Lower lobe of right lung (tissue), 2 donors: ENCODE measurements at places on chromosomes 3 and 15.

GRCh38 chr3:45387636-45388348, 584 bp upstream of the LARS2 start:
- peaks cover 15% of the 10 kb centered on the region for H3K4me1 ChIP-seq
- peaks cover 9% of the 10 kb centered on the region for H3K36me3 ChIP-seq
- no peak for DNase-seq
- H3K27me3 ChIP-seq: no peaks in the 10 kb centered on the region

GRCh38 chr3:126306888-126307482, 50.2 kb downstream of the KLF15 start:
- H3K27ac ChIP-seq: no peak overlapping the region
- no peak overlapping the region for H3K4me3 ChIP-seq
- no peak for DNase-seq
- H3K36me3 ChIP-seq: no peaks in the 10 kb centered on the region

GRCh38 chr3:26480377-26480776, 142.2 kb upstream of the LRRC3B start:
- no peak for DNase-seq
- no peak overlapping the region for H3K4me3 ChIP-seq
- no peak overlapping the region for H3K27ac ChIP-seq
- H3K4me1 ChIP-seq: no peaks in the 10 kb centered on the region

- no peak overlapping the region for H3K27ac ChIP-seq
- H3K4me3 ChIP-seq: no peak overlapping the region
- H3K4me1 ChIP-seq: peaks cover 21% of the 10 kb centered on the region
- H3K36me3 ChIP-seq: no peaks in the 10 kb centered on the region
Measured at GRCh38 chr3:168066882-168067281, 28.8 kb downstream of the GOLIM4 start.

DNA sequence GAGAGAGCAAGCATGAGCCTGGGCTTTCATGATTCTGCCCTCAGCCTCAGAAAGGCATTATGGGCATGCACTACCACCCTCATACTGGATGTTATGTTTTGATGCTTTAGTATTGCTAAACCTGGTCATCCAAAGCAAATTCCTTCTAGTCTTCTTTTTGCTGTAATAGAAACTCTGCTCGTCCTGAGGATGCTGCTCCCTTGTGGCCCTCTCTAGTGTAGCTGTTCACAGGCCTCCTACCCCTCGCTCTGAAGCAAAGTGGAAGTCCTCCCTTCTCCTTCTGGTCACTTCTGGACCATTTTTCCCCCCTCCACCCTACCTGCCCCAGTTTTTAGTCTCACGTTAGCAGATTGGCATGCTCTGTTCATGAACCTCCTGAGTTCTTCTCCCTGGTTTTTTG, 22.9 kb upstream of the CCNL1 start:
- no peak overlapping the region for H3K4me3 ChIP-seq
- no peaks in the 10 kb centered on the region for H3K36me3 ChIP-seq
- H3K4me1 ChIP-seq: no peaks in the 10 kb centered on the region
- no peaks in the 10 kb centered on the region for H3K27me3 ChIP-seq

GRCh38 chr3:58654466-58654865, 12.1 kb downstream of the FAM3D start:
- no peak overlapping the region for H3K27ac ChIP-seq
- no peaks in the 10 kb centered on the region for H3K27me3 ChIP-seq
- H3K4me1 ChIP-seq: no peaks in the 10 kb centered on the region
- no peak overlapping the region for H3K4me3 ChIP-seq

DNA sequence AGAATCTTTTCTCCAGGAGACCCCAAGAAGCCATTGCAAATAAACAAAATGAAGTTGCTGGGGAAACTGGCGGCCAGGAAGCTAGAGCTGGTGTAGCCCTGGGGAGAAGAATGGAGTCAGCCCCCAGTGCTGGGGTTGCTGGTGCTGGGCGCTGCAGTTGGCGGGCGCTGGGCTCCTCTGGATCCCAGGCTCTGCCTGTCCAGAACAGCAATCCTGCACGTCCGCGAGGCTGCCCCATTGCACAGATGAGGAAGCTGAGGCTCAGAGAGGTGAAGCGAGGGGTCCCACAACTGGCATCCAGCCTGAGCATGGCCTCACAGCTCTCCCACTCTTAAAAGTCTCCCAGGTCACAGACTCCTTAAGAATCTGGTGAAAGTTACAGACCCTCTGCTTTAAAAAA, 161.1 kb downstream of the OR4M2 start:
- H3K36me3 ChIP-seq: no peaks in the 10 kb centered on the region
- no peaks in the 10 kb centered on the region for H3K4me1 ChIP-seq
- no peak overlapping the region for H3K27ac ChIP-seq
- H3K27me3 ChIP-seq: no peaks in the 10 kb centered on the region

DNA sequence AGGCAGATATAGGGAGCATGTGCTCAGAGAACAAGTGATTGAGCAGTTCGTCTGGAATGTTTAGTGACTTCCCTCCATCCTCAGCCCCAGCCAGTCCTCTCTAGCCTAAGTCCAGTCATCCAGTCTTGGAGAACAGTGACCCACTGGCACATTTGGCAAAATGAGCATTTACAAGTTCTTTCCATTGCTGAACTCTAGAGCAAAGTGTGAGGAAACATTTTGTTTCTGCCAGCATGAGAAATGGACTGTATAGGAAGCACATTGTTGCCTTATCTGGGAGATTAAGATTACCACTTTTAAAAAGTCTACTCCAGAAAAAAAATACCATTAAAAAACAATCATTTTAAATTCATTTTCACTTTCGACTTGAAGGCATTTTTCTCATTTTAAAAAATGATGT, 353.6 kb downstream of the SHQ1 start:
- H3K36me3 ChIP-seq: no peaks in the 10 kb centered on the region
- no peak for DNase-seq
- no peaks in the 10 kb centered on the region for H3K27me3 ChIP-seq

GRCh38 chr15:101118116-101118515, 133.7 kb downstream of the CHSY1 start:
- no peak overlapping the region for H3K27ac ChIP-seq
- H3K36me3 ChIP-seq: no peaks in the 10 kb centered on the region
- H3K4me3 ChIP-seq: no peak overlapping the region
- no peaks in the 10 kb centered on the region for H3K27me3 ChIP-seq

GRCh38 chr3:110521019-110521418, 550.6 kb upstream of the NECTIN3 start:
- no peak overlapping the region for H3K27ac ChIP-seq
- no peaks in the 10 kb centered on the region for H3K36me3 ChIP-seq
- no peak overlapping the region for H3K4me3 ChIP-seq
- H3K4me1 ChIP-seq: no peaks in the 10 kb centered on the region

DNA sequence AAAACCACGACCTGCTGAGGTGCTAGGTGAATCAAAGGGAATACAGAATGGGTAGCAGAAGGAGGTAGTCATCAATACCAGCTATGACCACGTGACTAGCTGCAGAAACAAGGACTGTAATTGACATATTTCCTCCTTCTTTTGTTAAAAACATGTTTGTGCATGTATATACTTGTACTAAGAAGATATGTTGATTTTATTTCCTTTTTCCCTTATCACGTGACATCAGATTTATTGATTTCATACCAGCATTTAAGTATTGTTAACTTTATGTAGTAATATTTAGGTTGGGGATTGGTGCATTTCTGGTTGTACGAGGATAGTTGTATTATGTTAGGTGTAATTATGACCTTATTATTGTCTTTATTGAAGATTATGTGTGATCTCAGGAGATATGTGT, 36.2 kb downstream of the PEX5L start:
- no peak overlapping the region for H3K27ac ChIP-seq
- no peaks in the 10 kb centered on the region for H3K4me1 ChIP-seq
- H3K27me3 ChIP-seq: no peaks in the 10 kb centered on the region
- H3K4me3 ChIP-seq: no peak overlapping the region
- no peak for DNase-seq

DNA sequence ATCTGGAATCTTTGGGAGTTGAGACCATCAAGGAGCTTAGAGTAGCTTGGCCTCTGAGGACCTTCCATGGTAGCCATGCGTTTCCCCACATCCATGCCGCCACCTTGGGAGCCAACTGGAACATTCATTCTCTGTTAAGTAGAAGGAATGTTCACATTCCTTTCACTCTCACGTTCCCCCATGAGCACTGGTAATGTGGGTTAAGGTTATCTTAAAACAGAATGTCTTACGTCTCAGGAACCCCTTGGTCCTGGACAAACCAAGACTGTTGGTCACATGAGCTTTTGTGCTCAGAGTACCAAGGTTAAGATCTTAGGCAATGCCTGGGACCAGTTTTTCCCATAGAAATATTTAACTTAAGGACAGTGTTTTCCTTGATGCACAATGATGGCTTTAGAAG, 211.7 kb upstream of the UBE2E1 start:
- DNase-seq: no peak
- H3K4me3 ChIP-seq: no peak overlapping the region
- H3K36me3 ChIP-seq: no peaks in the 10 kb centered on the region

DNA sequence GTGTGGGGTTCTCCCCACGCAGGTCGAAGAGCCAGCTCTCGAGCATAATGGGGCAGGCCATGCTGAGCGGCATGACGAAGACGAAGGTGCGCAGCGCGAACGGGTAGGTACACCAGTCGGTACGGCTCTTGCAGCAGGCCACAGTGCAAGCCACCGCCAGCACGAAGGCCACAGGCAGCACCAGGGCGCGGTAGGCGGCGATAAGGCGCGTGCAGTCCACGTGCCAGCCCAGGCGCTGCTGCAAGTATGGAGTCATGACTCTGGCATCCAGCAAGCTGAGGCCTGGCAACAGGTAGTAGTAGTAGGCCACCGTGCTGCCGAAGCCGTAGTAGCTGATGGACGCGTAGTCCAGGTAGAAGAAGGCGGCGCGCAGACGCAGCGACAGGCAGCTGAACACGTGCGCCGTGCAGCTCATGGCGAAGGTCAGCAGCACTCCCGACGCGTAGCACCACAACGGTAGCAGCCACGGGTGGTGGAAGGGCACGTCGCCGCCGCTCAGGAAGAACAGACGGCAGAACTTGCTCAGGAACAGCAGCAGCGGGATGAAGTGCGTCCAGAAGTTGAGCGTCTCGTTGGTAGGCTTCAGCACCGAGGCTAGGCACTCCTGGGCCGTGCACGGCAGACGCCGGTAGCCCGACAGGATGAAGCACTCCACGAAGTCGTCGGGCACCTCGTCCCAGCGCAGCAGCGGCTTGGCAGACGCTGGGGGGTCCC, 797 bp downstream of the PAQR9 start:
- no peaks in the 10 kb centered on the region for H3K36me3 ChIP-seq
- H3K27ac ChIP-seq: no peak overlapping the region
- DNase-seq: no peak
- H3K27me3 ChIP-seq: peaks cover 71% of the 10 kb centered on the region
- peak overlapping the region; percentile 47 for H3K4me3 ChIP-seq
- H3K4me1 ChIP-seq: no peaks in the 10 kb centered on the region

- no peaks in the 10 kb centered on the region for H3K4me1 ChIP-seq
- DNase-seq: no peak
- no peak overlapping the region for H3K4me3 ChIP-seq
- no peak overlapping the region for H3K27ac ChIP-seq
- H3K36me3 ChIP-seq: no peaks in the 10 kb centered on the region
Measured at GRCh38 chr3:18900994-18901393, 247.3 kb upstream of the KCNH8 start.

GRCh38 chr15:81224232-81224631, 27.6 kb downstream of the IL16 start:
- no peaks in the 10 kb centered on the region for H3K36me3 ChIP-seq
- no peak overlapping the region for H3K4me3 ChIP-seq
- no peak for DNase-seq
- H3K27me3 ChIP-seq: no peaks in the 10 kb centered on the region
- H3K27ac ChIP-seq: peak overlapping the region; percentile 53
- peaks cover 33% of the 10 kb centered on the region for H3K4me1 ChIP-seq

- H3K4me3 ChIP-seq: peak overlapping the region; percentile 85
- peak overlapping the region; percentile 88 for H3K27ac ChIP-seq
- peak; percentile 73 for DNase-seq
- no peaks in the 10 kb centered on the region for H3K27me3 ChIP-seq
Measured at GRCh38 chr3:53046171-53047170, 598 bp upstream of the SFMBT1 start.

GRCh38 chr15:48582452-48583247, 62.9 kb downstream of the FBN1 start:
- no peaks in the 10 kb centered on the region for H3K27me3 ChIP-seq
- no peak for DNase-seq
- H3K27ac ChIP-seq: no peak overlapping the region
- H3K4me1 ChIP-seq: peaks cover 11% of the 10 kb centered on the region
- no peak overlapping the region for H3K4me3 ChIP-seq
- H3K36me3 ChIP-seq: no peaks in the 10 kb centered on the region

GRCh38 chr15:34794590-34795206, 651 bp downstream of the ACTC1 start:
- no peak for DNase-seq
- H3K27me3 ChIP-seq: peaks cover 33% of the 10 kb centered on the region
- H3K27ac ChIP-seq: no peak overlapping the region
- no peaks in the 10 kb centered on the region for H3K4me1 ChIP-seq

- no peak overlapping the region for H3K27ac ChIP-seq
- no peak for DNase-seq
Measured at GRCh38 chr3:184144505-184144904, 9.3 kb downstream of the EIF2B5 start.

DNA sequence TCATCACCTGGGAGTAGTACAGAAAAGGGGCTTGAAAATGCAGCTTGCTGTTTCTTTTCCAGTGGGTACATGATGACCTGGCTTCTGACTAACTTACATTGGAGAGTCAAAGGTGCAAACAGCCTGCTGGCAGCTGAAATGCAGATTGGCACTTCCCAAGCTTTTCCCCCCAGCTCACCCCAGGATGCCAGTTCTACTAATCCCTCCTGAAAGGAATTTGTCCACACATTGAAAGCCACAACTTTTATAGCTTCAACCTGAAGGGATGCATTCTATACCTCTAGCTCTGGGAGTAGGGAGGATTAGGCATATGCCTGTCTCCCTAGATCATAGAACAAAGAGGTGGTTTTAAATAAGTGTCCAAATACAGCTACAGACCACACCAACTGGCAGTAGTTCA, 281.7 kb downstream of the EFHB start:
- no peaks in the 10 kb centered on the region for H3K4me1 ChIP-seq
- DNase-seq: no peak
- no peaks in the 10 kb centered on the region for H3K27me3 ChIP-seq
- H3K27ac ChIP-seq: no peak overlapping the region

DNA sequence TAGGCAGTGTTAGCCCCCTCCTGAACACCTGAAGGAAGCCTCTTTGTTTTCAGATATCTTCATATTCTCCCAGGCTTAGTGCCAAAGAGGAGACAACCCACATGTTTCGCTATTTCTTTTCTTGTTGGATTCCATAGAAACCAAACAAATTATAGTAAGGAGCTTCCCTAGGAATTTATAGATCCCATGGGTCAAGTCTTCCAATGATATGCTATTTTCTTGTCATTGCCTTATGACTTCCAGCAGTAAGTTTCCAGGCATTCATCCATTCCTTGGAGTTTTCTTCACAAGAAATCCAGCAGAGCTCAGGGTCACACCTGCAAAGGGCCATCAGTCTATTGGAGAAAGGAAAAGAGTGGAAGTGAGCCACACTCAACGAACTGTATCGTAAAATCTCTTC, 9.9 kb upstream of the KCNMB2 start:
- no peaks in the 10 kb centered on the region for H3K27me3 ChIP-seq
- no peaks in the 10 kb centered on the region for H3K4me1 ChIP-seq
- H3K27ac ChIP-seq: no peak overlapping the region
- no peak for DNase-seq
